ENCODE measurements at places on chromosomes 4 and X.

- no peak for DNase-seq
These were observed 175.8 kb upstream of the NPY2R start for GRCh38 chr4:155032521-155033229.

DNA sequence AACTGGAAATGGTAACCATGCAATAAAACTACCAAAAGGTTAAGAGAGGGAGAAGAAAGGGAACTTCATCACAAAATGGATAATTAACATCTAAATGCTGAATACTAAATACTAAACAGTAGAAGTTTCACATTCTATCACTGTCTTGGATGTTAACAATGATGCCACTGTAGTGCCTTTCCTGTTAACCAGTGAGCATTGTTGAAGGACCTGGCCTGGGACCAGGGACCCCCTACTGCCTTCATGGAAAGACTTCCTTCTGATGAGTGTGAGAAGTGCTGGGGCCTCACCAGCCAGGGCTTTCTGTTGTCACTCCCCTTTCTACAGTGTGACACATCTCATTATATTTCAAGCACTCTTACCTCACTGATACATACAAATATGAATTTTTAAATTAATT is 739.3 kb upstream of the FTHL17 start:
- DNase-seq, result no peak

DNA sequence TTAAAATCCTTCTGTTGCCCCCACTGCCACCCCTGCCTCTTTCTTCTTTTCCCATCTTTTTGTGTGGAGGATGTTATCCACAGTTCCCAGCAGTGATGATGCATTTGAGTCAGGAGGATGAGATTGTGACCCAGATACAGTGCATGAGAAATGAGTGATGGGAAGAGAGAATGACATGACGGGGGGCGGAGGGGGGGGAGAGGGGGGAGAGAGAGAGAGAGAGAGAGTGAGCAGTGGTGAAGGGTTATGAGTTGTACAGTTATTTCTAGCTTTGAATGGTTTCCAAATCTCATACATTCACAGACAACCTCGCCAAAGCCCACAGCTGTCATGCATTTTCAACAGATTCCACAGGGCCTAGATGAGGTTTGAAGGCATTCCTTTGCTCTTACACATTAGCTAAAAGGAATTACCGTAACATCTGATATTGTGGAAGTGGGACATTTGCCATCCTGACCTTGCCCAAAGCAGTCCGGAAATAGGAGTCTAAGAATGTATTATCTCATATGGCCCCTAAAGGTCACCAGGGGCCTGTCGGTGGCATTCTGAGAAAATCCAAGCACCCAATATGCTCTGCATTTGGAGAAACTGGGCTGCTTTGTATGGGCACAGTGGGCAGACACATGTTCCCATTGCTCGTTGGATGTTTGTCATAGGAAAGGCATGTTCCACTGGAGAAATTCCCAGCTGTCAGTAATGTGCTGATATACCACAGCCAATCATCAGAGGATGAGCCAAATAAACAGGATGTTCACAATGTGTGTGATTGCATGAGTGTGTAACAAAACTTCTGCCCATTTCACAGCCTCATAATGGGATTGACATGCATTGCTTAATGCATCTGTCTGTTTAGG is 435.8 kb downstream of the SPRY1 start:
- DNase-seq, result peak; percentile 95

DNA sequence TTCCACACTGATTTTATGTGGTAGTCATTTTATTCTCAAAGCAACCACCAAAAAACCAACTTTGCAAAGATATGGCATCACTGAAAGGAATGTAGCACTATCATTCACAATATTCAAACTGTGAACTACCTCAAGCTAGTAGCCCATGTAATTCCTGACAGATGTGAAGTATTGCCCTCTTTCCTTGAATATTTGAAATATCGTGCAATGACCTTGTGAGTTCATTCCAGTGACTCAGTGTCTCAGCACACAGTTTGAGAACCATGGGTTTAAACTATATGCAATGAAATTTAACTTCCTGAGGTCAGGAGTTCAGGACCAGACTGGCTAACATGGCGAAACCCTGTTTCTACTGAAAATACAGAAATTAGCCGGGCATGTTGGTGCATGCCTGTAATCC is 20.9 kb upstream of the IQCM start:
- peak; percentile 26 for DNase-seq

GRCh38 chr4:111453216-111453615 is 692.0 kb upstream of the FAM241A start:
- no peak for DNase-seq

- DNase-seq, result peak; percentile 20
These were observed 812 bp upstream of the KDM6A start for GRCh38 chrX:44871931-44872820.

DNA sequence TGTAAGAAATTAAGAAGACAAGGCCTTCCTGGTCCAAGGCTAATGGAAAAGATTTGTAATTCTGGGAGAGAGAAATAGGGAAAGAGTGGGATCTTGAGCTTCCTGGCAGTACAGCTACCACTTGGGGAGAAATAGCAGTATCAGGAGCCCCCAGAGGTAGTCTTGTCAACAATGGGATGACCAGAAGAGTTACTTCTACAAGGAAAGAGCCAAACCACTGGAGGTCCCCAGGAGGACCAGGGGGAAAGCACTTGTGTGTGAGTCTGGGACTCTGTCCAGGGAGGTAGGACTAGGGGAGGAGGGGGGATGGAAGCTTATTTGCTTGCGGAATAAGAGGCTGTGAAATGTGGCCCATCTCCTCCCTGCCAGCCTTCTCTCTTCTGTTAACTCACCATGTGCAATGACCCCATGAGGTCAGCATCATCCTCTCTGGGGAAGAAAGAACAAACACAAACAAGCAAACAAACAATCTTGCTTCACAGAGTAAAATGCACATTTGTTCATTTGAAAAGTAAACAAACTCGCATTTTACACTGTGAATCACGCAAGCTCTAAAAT is 160.1 kb downstream of the STK32B start:
- no peak for DNase-seq

- DNase-seq, result no peak
These were observed 278.1 kb upstream of the TET2 start for GRCh38 chr4:104868533-104868932.

DNA sequence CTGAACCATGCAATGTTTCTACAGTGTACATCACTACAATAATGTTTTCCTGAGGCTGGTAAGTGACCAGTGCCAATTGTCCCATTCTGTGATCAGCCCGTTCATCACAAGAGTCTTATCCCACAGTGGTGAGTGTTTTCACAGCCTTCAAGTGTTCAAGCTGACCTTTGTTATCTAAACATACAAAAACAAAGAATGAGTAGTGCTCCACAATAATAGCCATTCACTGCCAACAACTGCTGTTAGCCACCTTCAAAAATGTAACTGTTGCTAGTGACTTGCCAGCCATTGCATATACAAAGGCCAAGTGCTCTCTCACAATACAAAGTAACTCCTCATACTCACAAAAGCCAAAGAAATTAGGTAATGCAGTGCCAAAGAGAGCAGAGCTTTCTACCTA is 1084.1 kb downstream of the FAM133A start:
- no peak for DNase-seq
